ENCODE measurements at places on chromosomes 11 and 22. TPM values are rescaled to one million over a fixed set of nuclear protein-coding genes. Genes with fewer than 3 reads are reported as not detected.

The TRIM6 gene
- 4.7 TPM for total RNA-seq

The EFCAB6 gene
- total RNA-seq: under 0.01 TPM

The NRXN2 gene
- not detected for total RNA-seq

The POLR2F gene
- 107 TPM for total RNA-seq

The UPK3A gene
- not detected for total RNA-seq

The UBQLN3 gene
- not detected for total RNA-seq

The OR8D1 gene
- total RNA-seq: not detected

The TCN1 gene
- not detected for total RNA-seq
